ENCODE measurements at places on chromosomes 3 and 15. TPM values are rescaled to one million over a fixed set of nuclear protein-coding genes. Genes with fewer than 3 reads are reported as not detected.

DNA sequence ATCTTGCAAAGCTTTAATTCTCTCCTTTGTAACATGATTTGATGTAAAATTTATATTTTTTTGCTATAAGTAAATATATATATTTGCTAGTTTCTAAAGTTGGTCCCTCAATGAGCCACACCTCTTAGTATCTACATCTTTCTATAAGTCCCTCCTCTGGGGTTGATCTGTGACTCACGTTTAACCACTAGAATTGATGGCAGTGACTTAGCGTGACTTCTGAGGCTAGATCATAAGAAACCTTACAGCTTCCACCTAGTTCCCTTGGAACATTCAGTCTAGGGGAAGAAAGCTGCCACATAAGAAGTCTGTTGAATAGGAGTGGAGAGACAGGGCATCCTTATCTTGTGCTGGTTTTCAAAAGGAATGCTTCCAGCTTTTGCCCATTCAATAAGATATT, 56.6 kb upstream of the TNIK start:
- H3K4me1 ChIP-seq = peaks cover 7% of the 10 kb centered on the region
- H3K27ac ChIP-seq = no peak overlapping the region
- H3K36me3 ChIP-seq = no peaks in the 10 kb centered on the region
- peaks cover 22% of the 10 kb centered on the region for H3K27me3 ChIP-seq
- no peak for DNase-seq

DNA sequence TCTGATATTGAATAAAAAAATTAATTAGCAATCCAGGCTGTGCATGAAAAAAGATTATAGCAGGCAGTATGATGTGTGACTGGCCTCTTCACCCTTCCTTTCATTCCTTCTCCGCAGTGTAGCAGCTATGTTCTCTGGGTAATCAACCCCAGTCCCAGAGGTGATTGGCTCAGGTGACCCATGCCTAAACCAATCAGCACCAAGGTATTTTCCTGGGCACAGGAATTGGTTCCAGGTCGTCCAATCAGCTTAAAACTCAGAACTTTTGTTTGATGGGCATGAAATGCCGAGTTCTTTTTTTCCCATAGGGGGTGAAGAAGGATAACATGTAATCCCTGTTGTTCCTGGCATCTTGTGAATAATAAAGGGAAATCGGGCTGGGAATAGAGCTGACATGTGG, 5.8 kb upstream of the BNC1 start:
- no peak for DNase-seq
- H3K4me3 ChIP-seq = no peak overlapping the region
- H3K27me3 ChIP-seq = peaks cover 39% of the 10 kb centered on the region
- H3K27ac ChIP-seq = no peak overlapping the region
- H3K36me3 ChIP-seq = no peaks in the 10 kb centered on the region

- DNase-seq = no peak
- H3K27ac ChIP-seq = no peak overlapping the region
- H3K36me3 ChIP-seq = no peaks in the 10 kb centered on the region
- H3K4me1 ChIP-seq = no peaks in the 10 kb centered on the region
Observed at GRCh38 chr3:64848822-64849221, 161.0 kb upstream of the ADAMTS9 start.

DNA sequence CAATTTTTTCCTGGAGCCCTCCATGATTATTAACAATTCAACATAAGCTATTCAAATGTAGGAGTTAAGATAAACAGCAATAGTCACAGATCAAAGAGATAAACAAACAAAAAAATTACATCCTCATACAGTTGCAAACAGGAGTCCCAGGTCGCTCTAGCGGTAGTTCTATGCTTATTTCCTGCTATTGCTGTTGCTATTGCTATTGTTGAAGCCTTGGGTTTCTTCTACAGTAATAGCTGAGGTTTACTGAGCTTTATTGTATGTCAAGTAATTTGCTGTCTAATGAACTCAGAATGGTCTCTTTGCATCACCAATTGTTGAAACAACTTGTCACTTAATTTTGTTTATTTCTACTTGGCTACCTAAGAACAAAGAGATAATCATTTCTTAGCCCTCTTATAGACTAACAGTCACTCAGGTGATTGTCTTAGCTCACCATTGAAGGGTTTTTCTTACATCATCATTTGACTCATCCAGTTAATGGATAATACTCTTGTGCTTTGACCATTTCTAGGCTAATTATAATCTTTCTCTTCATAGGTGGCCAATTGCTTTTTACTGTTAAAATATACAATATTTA, 654.6 kb downstream of the MECOM start:
- DNase-seq = no peak
- H3K4me1 ChIP-seq = no peaks in the 10 kb centered on the region
- H3K36me3 ChIP-seq = no peaks in the 10 kb centered on the region
- no peaks in the 10 kb centered on the region for H3K27me3 ChIP-seq

SEMA7A gene
- 50.3 TPM for total RNA-seq

GRCh38 chr3:89116476-89116875, 9.1 kb downstream of the EPHA3 start:
- no peak for DNase-seq
- no peak overlapping the region for H3K4me3 ChIP-seq
- peaks cover 9% of the 10 kb centered on the region for H3K27me3 ChIP-seq
- no peak overlapping the region for H3K27ac ChIP-seq
- no peaks in the 10 kb centered on the region for H3K36me3 ChIP-seq

DNA sequence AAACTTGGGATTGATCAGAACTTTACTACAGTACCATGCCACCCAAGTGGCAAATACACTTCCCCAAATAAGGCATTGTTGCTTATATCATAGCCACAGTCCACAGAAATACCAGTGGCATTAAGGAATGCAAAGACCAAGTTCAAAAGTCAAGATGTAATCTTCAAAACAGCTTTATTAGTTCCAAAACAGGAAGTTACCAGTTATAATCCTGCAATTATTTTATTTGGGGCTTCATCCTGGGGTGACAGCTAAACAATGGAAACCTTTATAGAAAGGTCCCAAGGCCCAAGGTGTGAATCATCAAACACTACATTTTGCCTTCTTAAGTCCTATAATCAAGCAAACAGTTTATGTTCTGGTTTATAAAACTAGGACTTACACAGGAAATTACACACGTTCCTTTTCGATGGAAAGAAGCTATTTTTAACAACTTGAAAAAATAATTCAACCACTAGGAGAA, 30.3 kb upstream of the RNF7 start:
- DNase-seq = no peak
- H3K36me3 ChIP-seq = no peaks in the 10 kb centered on the region
- no peak overlapping the region for H3K4me3 ChIP-seq
- peaks cover 2% of the 10 kb centered on the region for H3K27me3 ChIP-seq
- H3K4me1 ChIP-seq = no peaks in the 10 kb centered on the region
- H3K27ac ChIP-seq = no peak overlapping the region

DNA sequence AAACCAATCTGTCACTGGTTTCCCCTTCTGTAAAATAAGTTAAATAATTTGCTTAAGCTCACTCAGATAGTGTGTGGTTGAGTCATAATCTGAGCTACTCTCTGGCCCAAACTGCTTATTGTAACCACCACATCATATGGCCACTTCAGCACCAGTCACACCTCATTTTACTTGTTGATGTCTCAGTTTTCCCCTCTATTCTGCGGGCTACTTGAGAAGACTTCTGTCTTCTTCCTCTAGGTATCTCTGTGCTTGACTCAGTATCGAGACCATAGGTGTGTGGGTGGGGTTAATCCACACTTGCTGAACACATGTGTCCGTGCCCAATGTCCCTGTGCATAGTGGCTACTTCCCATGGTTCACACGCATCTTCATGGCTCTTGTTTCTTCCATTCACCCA, 32.9 kb downstream of the CRYGS start:
- peaks cover 3% of the 10 kb centered on the region for H3K27me3 ChIP-seq
- no peak overlapping the region for H3K27ac ChIP-seq
- no peak for DNase-seq
- H3K4me3 ChIP-seq = no peak overlapping the region
- peaks cover 32% of the 10 kb centered on the region for H3K4me1 ChIP-seq

DNA sequence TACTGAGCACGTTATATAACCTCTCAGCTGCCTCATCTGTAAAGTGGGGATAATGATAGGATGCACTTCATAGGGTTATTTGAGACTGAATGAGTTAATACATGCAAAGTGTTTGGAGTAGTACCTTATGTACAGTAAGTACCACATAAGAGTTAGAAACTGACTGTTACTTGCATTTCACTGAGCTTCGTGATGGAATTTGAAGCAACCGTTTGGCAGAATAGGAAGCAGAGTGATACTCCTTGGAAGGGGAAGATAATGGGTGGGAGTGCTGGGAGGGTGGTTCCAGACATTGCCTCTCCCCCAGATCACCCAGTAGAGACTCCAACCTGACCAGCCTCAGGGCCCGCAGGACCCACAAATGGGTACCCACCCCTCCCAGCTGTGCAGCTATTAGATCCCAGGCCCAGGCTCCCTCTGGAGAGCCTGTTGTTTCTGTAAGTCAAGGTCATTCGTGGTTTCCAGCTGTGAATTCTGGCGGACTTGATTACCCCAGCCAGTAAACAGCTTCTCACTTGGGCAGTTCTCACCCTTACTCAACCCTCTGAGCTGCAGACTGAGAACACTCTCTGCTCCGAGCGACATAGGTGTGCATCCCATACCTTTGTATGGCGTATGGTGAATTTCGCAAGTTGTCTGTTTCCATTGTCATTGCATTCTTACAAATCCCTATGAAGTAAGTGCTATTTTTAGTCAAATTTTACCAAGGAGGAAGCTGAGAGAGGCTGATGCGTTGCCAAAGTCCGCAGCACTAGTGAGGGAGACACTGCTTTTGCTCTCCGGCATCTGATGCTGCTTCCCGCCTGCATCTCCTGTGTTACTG, 11.1 kb downstream of the ALPK3 start:
- no peak overlapping the region for H3K27ac ChIP-seq
- no peaks in the 10 kb centered on the region for H3K36me3 ChIP-seq
- H3K4me3 ChIP-seq = no peak overlapping the region
- H3K27me3 ChIP-seq = peaks cover 26% of the 10 kb centered on the region
- H3K4me1 ChIP-seq = no peaks in the 10 kb centered on the region
- no peak for DNase-seq

DNA sequence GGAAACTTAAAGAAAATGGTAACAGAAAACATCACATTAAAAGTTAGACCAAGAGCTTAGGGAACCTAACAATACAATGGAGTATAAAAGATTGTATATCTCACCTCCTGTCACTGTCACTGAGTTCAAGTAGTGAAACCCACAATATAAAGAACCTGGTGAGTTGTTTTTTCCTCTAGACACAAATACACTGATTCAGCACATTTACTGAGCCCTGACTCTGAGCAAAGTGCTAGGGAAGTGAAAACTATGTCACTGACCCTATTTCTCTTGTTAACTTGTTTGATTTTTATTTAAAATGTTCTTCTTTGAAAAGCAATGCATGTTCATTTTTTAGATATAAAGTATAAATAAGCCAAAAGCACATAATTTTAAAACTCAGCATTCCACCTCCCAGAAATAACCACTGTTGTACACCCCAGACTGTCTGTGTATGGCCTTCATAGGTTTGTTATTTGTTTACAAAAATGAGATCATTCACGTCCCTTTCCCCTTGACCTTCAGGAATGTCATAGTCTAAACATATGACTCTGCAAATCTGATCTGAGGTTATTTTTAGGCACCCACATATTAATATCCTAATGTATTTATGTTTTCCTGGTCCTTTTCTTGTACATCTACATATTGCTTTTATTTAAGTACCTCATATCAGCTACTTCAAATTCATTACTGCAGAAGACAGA, 69.2 kb upstream of the CSTA start:
- DNase-seq = no peak
- no peaks in the 10 kb centered on the region for H3K36me3 ChIP-seq
- H3K27me3 ChIP-seq = peaks cover 3% of the 10 kb centered on the region
- H3K4me3 ChIP-seq = no peak overlapping the region
- peaks cover 21% of the 10 kb centered on the region for H3K4me1 ChIP-seq

GRCh38 chr3:120022729-120023128, 71.5 kb downstream of the GSK3B start:
- no peaks in the 10 kb centered on the region for H3K36me3 ChIP-seq
- H3K27ac ChIP-seq = no peak overlapping the region
- no peak overlapping the region for H3K4me3 ChIP-seq
- H3K4me1 ChIP-seq = peaks cover 34% of the 10 kb centered on the region

- H3K36me3 ChIP-seq = no peaks in the 10 kb centered on the region
- H3K27ac ChIP-seq = no peak overlapping the region
- no peak overlapping the region for H3K4me3 ChIP-seq
- H3K27me3 ChIP-seq = no peaks in the 10 kb centered on the region
Observed at GRCh38 chr3:140091143-140091542, 156.2 kb downstream of the CLSTN2 start.

GABRB3 gene
- not detected for total RNA-seq

- no peak overlapping the region for H3K27ac ChIP-seq
- H3K36me3 ChIP-seq = no peaks in the 10 kb centered on the region
- peaks cover 13% of the 10 kb centered on the region for H3K4me1 ChIP-seq
- no peak for DNase-seq
Observed at GRCh38 chr15:22735781-22736180, 50.7 kb upstream of the NIPA1 start.

DNA sequence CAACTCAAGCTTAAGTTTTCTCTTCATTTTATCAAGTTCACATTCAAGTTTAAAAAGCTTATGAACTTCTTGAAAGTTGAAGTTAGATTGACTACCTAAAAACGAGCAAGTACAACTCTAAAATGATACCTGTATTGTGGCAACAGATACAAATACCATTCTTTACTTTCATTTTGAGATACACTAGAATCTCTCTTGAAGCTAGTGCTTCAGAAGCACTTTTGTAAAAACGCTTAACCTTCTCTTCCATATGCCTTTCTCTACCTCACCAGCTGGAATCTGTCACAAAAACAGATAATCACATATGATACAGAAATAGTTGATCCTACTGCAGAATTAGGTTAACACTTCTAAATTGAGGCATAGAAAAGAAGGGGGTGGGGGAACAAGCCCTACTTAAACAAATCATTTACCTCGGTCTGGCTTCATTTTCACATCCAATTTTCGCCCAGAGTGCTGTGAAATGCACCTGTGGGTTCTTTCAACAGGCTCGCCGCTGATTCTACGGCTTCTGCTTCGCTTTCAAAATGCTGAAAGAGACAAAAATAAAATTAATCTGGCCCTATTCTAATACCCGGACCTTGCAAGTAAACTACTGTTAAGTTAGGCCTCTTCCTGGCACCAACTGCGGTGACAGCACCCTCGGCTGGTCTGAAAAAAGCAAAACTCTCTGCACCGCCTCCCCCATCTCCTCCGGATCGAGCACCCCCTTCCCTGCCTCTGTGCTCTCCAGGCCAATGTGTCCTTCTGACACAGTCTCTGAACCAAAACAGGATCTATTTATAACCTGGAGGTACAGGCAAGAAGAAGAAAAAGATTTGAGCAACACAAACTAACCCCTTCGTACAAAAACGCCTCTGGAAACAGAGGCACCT, 1.4 kb downstream of the ATOSA start:
- peaks cover 34% of the 10 kb centered on the region for H3K4me1 ChIP-seq
- no peaks in the 10 kb centered on the region for H3K27me3 ChIP-seq
- H3K36me3 ChIP-seq = peaks cover 27% of the 10 kb centered on the region
- peak overlapping the region; percentile 98 for H3K27ac ChIP-seq
- peak overlapping the region; percentile 88 for H3K4me3 ChIP-seq

DNA sequence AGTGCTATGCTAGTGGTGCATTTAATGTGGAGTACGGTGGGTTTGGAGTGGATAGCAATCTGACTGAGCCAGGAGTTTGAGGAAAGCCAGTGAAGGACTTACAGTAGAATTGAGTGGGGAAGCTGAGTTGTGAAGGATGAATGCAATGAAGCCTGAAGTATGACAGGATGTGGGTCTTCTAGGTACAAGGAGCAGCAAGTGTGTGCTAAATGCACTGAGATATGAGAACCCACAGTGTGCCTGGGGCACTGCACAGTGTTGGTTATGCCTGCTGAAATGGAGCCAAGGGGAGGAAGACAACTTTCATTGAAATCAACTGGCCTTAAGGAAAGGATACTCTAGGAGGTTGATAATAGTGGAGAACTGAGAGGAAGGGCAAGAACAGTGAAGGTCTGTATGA, 105.5 kb upstream of the MRPL3 start:
- no peaks in the 10 kb centered on the region for H3K36me3 ChIP-seq
- peaks cover 2% of the 10 kb centered on the region for H3K4me1 ChIP-seq
- peaks cover 13% of the 10 kb centered on the region for H3K27me3 ChIP-seq
- no peak overlapping the region for H3K4me3 ChIP-seq
- no peak overlapping the region for H3K27ac ChIP-seq
